ENCODE measurements at places on chromosomes 5 and 9.

DNA sequence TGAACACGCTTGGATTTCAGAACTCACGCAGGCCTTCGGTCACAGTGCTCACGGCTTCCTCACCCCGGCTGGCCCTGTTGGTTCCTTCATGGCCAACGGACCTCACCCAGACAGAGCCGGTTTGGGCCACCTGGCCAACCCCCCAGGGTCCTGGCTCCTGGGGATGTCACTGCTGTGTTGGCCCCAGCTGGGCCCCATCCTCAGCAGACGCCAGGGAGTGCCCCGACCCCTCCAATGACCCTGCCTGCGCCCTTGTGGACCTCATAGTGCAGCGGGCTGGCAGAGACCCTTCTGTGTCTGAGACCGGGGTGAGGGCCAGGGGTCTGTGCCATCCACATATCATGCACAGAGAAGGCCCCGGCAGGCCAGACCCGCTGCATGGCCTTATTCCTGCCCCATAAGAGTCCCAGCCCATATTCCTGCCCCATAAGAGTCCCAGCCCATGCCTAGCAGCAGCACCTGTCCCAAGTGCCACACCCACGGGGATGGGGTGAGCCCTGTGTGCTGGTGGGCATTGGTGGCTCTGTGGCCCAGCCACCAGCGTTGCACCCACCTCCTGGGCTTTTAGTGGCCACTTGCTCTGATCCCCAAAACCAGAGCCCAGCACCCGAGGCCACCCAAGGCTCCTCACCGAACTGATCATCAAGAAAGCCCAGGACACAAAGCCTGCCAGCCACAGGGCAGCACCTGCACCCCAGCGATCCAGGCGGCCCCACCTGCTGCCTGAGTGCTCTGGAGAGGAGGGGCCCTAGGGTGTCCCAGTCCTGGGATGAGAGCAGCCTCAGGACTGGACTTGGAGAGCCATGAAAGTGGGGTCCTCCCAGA lies 1.3 kb upstream of the LPCAT1 start:
- no peak for DNase-seq

DNA sequence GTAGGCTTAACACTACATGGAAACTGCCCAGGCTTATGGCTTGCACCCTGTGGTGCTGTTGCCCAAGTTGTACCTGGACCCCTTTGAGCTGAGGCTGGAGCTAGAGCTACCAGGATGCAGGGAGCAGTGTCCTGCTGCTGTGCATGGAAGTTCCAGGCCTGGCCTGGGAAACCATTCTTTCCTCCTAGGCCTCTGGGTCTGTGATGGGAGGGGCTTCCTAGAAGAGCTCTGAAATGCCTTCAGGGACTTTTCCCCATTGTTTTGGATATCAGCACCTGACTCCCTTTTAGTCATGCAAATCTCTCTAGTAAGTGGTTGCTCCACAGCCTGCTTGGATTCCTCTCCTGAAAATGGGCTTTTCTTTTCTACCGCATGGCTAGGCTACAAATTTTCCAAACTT lies 7.9 kb upstream of the HRH2 start:
- no peak for DNase-seq

DNA sequence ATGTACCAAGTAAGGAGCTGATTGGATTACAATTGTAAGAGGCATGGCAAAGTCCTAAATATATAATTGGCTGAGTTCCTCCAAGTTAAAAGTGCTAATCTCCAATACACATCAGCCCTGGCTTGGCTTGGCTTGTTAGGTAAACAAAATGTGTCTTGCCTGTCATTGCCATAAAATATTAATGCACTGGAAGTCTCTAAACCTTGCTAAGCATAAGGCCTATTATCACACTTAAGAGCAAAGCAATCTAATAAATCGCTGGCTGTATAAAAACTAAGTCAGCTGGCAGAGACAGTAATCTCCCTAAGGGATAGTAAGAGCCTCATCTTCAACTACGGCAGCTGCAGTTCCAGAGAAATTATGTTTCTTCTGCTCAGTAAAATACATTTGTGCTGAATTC lies 418.6 kb upstream of the GRAMD2B start:
- no peak for DNase-seq

DNA sequence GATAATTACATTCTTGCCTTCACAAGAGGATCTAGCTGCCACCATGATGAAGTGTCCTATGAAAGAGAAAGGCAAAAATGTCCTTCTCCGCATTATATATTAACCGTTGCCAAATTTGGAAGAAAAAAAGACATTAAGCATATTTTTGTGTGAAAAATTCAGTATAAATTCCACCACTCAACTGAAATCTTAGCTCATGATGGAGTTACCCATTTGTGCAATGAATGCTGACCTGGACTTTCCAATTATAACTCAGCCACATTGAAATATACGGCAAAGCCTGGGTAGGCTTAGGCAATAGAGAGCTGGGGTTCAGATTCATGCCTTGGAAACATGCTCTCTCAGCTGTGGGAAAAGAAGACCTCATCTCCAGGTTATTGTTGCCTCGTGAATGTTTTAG lies 71.3 kb upstream of the VCAN start:
- no peak for DNase-seq

DNA sequence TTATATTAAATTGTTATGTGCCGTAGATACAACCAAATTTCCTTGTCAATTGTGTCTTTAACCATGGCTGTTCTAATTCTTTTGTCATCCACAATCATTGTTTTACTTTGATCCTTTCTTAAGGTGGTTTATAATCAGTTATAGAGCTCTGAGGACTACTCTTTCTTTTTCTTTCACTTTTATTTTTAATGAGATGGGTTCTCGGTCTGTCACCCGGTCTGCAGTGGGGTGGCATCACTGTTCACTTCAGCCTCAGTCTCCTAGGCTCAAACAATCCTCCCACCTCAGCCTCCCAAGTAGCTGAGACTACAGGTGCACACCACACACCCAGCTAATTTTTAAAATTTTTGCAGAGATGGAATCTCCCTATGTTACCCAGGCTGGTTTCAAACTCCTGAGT lies 74.2 kb downstream of the ANXA2R start:
- no peak for DNase-seq

GRCh38 chr5:11281842-11282241 lies 520.8 kb upstream of the DAP start:
- DNase-seq = no peak

- no peak for DNase-seq
Measured at GRCh38 chr5:158382473-158382872, 523.5 kb upstream of the CLINT1 start.

DNA sequence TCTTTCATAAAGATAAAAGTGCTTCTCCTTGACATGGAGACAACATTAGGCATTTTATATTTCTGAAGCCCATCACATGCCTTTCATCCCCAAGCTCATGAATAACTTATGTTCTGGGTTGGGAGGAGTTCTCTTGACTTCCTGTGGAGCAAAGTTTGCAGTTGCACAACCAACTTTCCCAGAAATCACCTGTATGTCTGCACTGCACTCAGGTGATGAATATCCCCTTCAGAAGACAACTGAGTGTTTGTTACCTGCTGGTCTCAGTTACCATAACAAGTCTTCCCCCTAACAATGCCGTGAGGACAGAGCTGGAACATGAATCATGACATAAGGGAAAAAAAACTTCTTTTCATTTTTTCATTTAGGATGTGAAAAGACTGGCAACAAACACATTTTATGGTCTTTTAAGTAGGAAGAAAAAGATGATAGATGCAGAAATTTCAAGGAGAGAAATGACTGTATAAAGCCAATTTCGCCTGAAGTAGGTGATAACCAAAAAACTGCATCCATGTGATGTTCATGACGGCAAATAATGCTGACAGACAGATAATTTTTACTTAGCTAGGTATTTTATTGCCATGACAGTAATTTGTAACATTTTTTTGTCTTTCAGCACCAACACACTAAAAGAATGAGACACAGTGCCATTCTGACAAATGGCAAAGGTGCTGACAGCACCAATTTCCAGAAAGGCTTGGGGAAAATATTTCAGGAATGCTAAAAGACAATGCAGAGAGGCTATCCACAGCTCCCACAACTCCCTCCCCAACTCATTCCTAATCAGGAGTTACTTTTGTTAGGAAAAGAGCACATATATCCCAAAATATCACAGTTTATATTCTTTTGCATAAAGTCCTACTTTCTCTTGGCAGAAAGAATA lies 656.3 kb downstream of the PRELID2 start:
- no peak for DNase-seq

- DNase-seq = no peak
Measured at GRCh38 chr9:72213906-72214305, 64.7 kb downstream of the GDA start.

GRCh38 chr5:132641241-132641723 lies 16.7 kb upstream of the IL13 start:
- DNase-seq = no peak

GRCh38 chr5:14414007-14414406 lies 167.6 kb upstream of the OTULINL start:
- no peak for DNase-seq

GRCh38 chr5:156556666-156557406 lies 229.9 kb downstream of the SGCD start:
- DNase-seq = no peak

GRCh38 chr9:84490842-84491325 lies 150.3 kb upstream of the SLC28A3 start:
- DNase-seq = no peak

- no peak for DNase-seq
Measured at GRCh38 chr9:76709020-76709419, 55.2 kb upstream of the PCA3 start.

DNA sequence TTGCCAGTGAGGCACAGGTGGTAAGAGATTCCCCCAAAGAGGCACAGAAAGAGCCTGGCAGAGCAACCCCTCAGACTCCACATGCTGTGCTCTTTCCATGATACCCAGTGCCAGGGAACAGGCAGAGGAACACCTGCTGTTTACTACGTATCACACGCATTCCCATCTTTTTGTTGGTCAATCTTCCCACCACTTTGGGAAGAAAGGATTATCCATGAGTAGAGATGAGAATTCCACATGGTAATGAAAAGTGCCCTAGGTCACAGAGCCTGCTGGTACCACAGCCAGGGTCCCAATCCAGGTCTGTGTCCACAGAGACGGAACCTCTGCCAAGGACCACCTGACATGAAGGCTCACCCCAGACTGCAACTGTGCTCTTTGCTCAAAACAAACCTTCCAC lies 86.6 kb downstream of the LHFPL2 start:
- DNase-seq = no peak

- peak; percentile 38 for DNase-seq
Measured at GRCh38 chr9:130107234-130107861, 53.6 kb downstream of the GPR107 start.

- no peak for DNase-seq
Measured at GRCh38 chr9:85740787-85741094, 1.0 kb downstream of the AGTPBP1 start.

- no peak for DNase-seq
Measured at GRCh38 chr5:14663734-14664269, 716 bp upstream of the OTULIN start.

GRCh38 chr9:131214286-131214856 lies 61.9 kb downstream of the FAM78A start:
- no peak for DNase-seq

GRCh38 chr5:5339257-5339656 lies 83.2 kb upstream of the ICE1 start:
- no peak for DNase-seq

DNA sequence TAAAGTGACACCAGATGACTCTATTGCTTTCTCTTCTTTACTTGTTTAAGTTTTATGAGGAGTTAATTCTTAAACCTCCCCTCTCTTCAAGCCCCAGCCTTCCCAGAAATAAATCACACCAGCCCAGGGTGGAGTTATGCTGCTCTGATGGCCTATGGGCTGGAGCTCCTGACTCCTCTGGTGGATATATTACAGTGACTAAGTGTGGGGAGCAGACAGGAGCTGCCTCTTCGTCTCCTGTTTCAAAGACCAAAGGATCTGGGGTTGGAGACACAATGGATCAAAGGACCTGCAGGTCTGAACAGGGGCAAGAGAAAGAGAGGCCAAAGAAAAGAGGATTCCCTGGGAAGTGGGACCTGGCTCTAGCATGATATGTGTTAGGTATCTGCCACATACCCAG lies 312.0 kb upstream of the MSX2 start:
- no peak for DNase-seq

- DNase-seq = no peak
Measured at GRCh38 chr9:113984639-113985380, 93.3 kb downstream of the AMBP start.

DNA sequence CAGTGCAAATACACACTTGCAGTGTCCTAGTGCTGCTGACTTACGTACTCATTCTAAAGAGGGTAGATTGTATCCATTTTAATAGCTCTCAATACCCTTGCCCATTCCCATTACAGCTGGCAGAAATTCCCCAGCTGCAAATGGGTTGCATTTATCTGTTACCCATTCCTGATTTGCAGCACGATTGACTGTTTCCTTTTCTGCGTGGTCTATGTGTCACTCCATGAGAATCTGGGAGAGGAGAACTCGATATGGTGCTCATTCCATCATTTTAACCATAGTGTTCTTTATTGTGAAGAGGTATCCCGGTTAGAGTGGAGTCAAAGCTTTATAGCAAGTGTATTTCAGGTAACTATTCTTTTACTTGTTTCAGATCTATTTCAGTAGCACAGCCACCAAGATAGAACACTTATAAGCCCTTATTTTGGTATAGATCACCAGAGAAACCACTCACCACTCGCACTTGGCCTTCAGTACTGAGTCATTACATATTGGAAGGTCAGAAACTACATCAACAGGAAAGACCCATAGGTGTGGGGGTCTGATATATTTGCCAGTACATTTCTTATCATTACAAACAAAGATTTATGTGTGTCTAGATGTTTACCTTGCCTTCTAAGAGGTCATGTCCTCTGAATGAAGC lies 139.5 kb downstream of the MUSK start:
- DNase-seq = no peak

GRCh38 chr5:55456216-55456895 lies 78.4 kb downstream of the PLPP1 start:
- DNase-seq = no peak

DNA sequence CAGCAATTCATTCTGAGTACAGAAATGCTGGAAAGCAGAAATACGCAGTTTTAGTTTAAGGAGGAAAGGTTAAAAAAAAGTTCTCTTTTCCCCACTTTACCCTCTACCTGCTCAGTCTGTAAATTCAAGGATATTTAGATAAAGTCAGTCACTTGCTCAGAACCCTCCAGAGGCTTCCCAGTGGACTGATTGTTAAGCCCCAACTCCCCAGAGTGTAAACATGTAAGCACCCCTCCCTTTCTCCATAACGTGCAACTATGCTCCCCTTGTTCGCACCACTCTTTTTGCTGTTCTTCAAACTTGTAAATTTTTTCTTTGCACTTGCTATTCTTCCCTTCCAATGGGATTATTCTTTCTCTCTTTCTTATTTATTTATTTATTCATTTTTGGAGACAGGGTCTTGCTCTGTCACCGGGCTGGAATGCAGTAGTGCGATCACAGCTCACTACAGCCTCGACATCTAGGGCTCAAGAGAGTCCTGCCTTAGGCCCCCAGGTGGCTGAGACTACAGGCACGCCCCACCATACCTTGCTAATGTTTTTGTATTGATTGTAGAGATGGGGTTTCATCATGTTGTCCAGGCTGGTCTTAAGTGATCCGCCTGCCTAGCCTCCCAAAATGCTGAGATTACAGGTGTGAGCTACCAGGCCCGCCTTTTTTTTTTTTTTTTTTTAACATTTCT lies 32.5 kb upstream of the ERBIN start:
- DNase-seq = no peak
